ENCODE measurements at places on chromosomes 7 and 10.

DNA sequence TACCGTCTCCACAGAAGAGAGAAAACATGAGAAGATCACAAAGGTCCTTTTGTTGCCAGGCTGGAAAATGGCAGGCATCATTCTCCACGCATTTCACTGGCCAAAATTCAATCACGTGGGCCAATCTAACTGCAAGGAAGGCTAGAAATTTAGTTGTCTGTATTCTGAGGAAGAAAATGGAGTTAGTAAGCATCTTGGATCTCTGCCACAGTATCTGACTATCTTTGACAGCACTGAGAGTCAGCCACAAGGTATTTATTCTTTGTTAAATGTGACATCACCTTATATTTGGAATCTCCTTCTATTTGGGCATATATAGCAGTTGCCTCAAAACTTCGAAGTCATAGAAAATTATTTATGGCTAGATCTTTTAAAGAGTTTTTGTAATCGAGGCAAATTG lies 213.9 kb downstream of the NSUN6 start:
- no peak for DNase-seq

- DNase-seq = no peak
These were observed 634 bp upstream of the HOXA7 start for GRCh38 chr7:27156916-27157701.

GRCh38 chr10:108208732-108209131 lies 1044.2 kb upstream of the SORCS1 start:
- DNase-seq = no peak

DNA sequence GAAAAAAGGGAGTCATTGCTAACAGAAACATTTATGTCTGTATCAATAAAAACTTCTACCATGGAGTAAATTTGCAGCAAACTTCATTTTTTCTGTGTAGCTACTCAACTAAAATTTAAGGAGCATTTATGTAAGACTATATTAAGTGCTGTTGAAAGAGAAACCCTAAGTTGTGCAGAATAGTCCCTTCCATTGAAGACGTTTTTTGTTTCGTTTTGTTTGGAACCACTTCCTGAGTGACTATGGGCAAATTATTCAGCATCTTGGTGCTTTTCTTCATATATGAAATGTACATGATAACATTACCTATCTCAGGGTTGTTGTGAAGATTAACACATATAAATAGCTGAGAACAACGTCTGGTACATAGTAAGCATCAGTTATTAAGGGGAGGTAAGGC lies 24.3 kb downstream of the SEM1 start:
- no peak for DNase-seq

- DNase-seq = no peak
These were observed 288.9 kb upstream of the SEMA3C start for GRCh38 chr7:81207801-81208200.

DNA sequence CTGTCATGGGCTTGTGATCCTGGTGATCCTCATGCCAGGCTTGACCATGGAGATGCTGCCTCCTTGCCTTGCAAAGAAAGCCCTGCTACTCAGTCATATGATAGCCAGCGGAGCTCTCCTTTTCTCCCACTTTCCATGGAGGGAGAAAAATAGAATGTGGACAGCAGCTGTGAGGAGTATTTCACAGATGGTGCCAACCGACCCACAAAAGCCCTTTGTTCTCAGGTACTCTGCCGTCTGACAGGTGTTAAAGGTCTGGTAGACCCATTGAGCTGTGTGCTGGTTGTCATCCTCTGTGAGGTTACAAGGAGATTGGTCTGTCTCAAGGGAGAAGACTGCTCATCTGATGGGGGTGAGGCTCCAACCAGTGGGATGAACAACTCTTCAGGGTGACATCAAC lies 29.5 kb upstream of the COBL start:
- no peak for DNase-seq

- no peak for DNase-seq
These were observed 6.3 kb downstream of the SMURF1 start for GRCh38 chr7:99137411-99138180.

- DNase-seq = no peak
These were observed 374.5 kb upstream of the FOXK1 start for GRCh38 chr7:4307316-4308204.

- no peak for DNase-seq
These were observed 10.0 kb downstream of the DNAJC1 start for GRCh38 chr10:21993360-21994001.

DNA sequence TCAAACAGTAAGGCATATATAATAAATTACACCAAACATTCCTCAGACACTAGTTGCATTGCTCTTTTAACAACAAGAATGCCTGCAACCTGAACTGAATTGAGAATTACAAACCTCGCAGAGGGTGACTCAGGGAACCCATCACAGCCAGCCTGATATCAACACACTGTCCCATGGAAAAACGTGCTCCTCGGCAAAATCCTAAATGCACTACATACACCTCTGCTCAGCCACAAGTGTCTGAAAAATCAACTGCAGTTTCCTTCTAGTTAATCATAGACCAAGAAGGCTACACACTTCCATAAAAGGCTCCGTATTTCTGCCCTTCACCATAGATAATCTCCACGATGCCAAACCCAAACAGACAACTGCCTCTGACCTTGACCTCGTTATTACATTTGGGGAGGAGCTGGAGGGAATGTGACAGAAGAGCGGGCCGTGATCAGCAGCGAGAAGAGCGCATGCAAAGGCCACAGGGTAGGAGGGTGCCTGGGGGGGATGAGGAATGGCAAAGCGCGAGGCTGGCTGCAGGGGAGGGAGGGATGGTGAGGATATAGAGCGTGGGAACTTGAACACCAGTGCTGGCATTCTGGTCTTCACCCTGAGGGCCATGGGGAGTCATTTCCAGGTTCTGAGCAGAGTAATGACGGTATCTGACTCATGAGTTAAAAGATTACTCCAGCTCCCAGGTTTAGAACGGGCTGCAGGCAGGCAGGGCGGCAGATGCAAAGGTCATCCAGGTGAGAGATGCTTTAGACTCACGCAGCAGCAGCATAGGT lies 201.9 kb upstream of the FRMD4A start:
- DNase-seq = no peak

- DNase-seq = no peak
These were observed 709.0 kb upstream of the IGFBP3 start for GRCh38 chr7:46630031-46630430.

DNA sequence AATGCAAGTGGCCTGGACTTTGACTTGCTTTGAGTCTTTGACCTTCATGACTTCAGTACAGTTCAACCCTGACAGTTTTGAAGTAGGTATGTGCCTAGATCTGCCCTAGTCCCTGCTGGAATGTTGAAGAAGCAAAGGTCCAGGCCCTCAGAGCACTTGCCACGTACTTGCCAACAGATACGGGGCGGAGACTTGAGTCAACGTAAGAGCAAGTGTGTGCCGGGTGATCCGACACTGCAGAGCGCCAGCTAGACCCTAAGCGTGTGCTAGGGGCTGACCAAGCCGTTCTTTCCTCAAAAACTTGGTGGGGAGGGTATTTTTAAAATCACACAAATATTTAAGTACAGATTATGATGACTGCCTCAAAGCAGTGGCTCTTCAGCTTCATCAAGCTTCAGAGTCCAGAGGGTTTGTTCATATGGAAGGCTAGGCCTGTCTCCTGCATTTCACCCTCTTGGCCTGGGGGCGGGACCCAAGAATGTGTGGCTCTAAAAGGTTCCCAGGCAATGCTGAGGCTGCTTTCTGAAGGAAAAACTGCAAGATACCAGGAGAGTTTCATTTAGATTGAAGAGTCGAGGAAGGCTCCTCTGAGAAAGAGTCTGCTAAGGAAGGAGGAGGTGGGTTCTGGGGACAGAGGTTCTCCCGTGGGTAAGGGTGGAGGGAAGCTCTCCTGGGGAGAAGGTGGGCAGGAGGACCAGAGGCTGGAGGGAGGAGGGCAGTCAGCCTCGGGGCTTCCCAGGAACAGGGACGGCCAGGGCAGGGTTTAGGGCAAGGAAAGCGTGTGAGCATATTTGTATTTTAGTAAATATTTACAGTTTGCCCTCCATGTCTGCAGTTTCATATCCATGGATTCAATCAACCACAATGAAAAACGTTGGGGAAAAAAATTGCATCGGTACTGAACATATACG lies 160.3 kb downstream of the EGFR start:
- no peak for DNase-seq

- no peak for DNase-seq
These were observed 52.6 kb downstream of the BRI3 start for GRCh38 chr7:98334081-98334480.

- no peak for DNase-seq
These were observed 23.8 kb downstream of the RAMP3 start for GRCh38 chr7:45181286-45181960.

GRCh38 chr10:86450806-86451603 lies 70.6 kb downstream of the WAPL start:
- no peak for DNase-seq

- DNase-seq = no peak
These were observed 30.0 kb downstream of the PRSS2 start for GRCh38 chr7:142800699-142801260.

- no peak for DNase-seq
These were observed 81.3 kb upstream of the KLF6 start for GRCh38 chr10:3866332-3866731.

GRCh38 chr10:24669285-24669852 lies 54.3 kb downstream of the ARHGAP21 start:
- DNase-seq = no peak

GRCh38 chr10:111083222-111084095 lies 6.6 kb downstream of the ADRA2A start:
- no peak for DNase-seq

DNA sequence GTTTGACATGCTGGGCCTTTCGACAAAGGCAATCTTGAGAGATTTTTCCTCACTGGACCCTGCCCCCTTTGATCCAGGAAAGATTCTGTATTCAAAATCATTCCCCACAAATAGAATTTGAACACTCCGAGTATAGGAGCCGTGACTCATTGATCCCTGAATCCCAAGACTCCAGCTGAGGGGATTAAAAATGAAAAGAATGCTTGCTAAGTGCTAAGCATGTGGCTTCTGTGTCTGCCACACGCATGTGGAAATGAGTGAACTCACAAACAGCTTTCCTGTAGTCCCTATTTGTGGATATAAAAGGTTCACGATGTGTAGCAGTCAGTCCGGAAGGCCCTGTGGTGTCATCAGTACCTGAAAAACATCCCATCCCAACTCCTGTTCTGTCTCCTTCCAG lies 674.3 kb downstream of the SDK1 start:
- no peak for DNase-seq

DNA sequence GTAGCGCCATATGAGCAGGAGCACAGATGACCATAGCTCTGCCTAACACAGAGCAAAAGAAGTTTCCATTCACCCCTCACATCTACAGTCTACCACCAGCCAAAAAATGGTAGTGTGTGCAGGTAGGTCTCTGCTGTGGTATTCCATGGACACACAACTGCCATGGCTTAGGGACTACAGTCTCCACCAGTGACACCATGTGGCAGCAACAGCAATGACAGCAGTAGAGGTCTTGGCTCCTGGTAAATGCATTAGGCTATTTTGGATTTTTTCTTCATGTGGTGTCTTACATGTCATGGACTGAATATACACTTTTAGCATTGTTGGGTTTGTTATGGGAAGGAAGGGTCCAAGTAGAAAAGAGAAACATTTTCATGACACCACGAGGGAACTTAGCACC lies 70.1 kb upstream of the CABCOCO1 start:
- no peak for DNase-seq

DNA sequence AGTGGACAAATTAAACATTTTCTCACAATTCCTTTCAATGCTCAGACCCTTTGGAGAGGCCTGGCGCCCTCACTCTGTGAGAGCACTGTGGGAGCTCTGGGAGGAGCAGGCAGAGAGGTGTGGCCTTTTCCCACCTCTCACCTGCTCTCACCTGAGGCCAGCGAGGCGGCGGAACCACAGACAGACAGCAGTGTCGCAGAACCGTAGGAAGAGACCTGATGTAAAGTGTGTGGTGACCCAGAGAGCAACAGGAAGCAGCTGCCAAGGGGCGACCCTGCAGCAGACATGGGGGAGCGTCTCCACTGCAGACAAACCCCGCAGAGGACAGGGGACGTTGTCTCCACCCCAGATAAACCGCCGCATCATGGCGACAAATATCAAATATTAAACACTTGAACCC lies 15.6 kb upstream of the PARP12 start:
- no peak for DNase-seq

DNA sequence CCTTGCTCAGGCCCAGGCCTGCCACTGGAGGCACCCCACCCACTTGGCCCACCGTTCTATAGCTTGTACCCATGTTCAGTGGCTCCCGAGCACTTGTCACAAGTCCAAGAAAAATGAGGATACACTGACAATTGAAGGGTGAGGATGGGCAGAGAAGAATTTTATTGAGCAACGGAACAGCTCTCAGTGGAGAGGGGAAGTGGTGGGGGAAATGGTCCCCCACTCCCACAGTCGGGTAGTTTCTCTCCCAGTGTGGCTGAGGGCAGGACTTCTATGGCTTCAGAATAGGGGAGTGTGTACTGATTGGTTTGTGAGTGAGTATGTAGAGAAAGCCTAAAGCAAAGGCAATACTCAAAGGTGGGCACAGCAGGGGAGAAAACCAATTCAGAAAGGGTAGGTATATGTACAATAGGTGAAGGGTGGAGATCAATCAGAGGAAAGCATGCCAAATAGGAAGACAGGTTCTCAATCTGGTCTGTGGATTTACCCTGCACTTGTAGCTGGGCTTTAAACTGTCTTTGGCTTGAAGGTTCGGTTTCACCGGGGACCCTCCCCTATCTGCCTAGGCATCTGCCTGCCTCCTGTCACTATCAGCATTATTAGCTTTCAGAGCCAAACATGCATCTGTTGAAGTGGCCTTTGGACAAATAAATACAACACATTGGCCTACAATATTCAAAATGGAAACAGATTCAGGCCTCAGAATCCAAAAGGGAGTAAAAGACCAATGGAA lies 8.9 kb upstream of the TSPAN13 start:
- no peak for DNase-seq

DNA sequence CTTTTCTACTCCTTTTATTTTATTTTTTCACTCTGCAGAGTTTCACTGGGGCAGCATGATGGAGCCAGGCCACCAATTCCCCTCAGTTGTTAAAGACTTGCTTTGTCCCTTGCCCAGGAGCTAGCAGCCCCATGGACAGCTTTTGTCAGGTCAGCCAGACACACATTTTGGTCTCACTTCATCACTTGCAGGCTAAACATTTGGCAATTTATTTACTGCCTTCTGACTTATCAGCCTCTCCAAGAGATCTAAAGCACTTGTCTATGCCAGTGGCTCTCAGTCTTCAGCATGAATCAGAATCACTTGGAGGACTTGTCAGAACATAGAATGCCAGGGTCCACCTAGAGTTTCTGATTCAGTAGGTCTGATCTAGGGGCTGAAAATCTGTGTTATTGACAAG lies 66.4 kb upstream of the GDF10 start:
- DNase-seq = no peak

- no peak for DNase-seq
These were observed 42.8 kb downstream of the AUTS2 start for GRCh38 chr7:69640925-69641594.

DNA sequence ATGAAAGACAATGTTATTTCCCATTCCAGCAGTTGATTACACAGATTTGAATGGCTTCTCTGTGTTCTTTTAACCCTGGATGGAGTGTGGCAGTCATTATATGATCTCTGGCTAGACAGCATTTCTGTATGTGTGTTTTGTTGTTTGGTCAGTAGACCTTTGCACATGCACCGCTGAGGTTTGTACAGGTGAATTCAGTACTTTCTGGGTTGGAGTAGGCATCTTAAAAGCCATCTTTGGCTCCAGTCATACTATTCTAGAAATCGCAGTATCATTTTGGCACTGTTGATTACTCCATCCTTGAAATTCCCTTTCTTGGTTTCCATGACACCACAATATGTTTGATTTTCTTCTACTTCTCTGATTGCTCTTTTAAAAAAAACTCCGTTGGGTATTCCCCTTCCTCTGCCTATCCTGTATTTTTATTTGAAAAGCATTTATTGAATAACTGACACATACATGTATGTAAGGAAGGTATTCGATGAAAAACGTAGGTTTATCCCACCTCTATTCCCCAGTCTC lies 29.9 kb downstream of the TAS2R41 start:
- DNase-seq = no peak
